ENCODE measurements at places on chromosomes 11 and 22. TPM values are rescaled to one million over a fixed set of nuclear protein-coding genes. Genes with fewer than 3 reads are reported as not detected.

DNA sequence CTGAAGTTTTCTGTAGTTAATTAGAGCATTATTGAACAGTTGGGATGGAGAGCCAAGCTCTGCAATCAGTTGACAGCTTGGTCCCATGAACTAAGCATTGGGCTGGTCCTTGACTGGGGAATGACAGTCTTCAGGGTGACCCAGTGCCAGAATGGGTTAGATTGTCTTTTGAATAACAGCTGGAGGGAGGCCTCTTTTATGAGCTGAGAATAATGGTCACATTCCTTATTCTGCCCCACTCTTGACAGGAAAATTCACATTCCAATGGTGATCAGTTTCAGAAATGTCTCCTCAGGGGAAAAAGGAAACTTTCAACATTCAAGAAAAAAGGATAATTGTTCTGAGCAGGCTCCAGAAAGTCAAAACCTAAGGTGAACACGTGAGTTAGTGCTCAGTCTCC is 113.9 kb downstream of the KIRREL3 start:
- no peak for DNase-seq

DNA sequence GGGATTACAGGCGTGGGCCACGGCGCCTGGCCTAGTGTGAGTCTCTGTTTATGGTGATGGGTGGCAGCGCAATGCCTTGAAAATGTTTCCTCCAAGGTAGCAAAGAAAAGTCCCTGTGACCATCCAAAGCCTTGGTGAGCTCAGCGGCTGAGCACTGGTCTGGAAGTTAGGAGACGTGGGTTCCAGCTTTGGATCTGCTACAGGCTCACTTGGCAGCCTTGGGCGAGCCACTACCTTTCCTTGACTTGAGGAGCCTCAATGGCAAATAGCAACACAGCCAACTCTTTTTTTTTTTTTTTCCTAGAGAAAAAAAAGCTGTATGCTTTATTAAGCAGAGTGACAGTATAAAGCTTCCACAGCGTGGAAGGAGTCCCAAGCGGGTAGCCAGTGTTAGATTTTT is 61.3 kb upstream of the RASD2 start:
- no peak for DNase-seq

DNA sequence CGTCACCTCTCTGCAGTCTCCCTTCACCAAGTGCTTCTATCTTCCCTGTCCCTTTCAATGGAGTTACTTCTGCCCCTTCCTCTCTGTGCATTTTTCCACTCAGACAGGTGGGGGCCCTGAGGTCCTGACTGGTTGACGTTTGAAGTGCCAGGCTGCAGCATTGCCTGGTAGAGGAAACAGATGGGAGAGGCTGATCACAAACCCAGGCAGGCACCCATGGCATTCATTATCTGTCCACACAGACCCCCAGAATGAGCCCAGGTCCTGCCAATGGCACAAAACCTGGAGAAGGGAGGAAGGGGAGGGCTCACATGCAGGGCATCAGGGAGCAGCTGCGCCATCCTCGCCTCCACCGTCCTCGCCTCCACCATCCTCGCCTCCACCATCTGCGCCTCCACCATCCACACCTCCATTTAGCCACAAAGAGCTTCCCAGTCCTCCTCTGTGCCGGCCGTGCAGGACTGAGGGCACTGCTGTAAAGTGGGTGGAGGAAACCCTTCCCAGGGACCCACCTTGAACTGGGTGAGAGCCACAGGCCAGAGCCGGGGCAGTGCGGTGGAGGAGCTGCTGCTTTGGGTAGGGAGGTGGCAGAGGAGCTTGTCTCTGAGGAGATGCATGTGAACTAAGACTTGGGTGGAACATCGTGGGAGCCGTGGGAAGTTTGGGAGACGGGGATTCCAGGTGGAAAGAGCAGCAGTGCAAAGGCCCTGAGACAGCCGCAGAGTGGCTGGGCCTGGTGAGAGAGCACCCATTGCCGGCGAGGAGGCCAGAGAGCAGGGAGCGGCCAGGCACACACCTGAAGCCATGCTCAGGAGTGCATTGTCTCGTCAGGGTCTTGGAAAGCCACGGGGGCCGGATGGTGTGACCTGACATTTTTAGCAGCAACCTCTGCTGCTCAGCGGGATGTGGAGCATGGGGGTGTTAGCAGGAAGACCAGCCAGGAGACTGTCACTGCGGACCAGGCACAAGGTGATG is 145.1 kb downstream of the TBC1D22A start:
- no peak for DNase-seq

DNA sequence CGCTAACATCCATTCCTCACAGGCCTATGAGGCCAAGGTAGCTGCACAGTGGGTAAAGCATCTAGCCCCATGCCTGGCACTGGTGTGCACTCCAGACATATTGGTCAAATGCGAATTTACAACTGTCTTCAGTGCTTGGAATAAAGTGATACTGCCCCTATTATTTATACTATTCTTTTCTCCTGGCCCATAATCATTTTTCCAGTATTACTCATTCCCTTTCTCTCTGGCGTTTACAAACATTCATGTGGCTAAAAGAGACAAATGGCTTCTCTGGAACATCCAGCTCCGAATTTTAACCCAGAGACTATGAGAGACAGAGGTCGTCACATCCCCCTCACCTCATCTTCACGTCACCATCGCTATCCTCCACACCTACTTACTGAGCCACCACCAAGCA is 87.2 kb upstream of the PITPNB start:
- no peak for DNase-seq

- no peak for DNase-seq
Measured at GRCh38 chr11:116339306-116340098, 433.3 kb downstream of the BUD13 start.

DNA sequence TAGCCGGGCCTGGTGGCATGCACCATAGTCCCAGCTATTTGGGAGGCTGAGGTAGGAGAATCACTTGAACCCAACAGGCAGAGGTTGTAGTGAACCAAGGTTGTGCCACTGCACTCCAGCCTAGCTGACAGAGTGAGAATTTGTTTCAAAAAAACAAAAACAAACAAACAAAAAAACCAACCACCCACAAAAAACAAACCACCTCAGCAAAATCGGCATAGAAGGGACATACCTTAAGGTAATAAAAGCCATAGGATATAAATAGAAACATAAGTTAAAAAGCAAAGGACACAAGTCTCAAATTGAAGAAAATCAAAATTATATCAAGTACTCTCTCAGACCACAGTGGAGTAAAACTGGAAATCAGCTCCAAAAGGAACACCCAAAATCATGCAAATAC is 33.2 kb downstream of the PIWIL3 start:
- DNase-seq = no peak

- no peak for DNase-seq
Measured at GRCh38 chr22:29541845-29542244, 11.7 kb downstream of the THOC5 start.

DNA sequence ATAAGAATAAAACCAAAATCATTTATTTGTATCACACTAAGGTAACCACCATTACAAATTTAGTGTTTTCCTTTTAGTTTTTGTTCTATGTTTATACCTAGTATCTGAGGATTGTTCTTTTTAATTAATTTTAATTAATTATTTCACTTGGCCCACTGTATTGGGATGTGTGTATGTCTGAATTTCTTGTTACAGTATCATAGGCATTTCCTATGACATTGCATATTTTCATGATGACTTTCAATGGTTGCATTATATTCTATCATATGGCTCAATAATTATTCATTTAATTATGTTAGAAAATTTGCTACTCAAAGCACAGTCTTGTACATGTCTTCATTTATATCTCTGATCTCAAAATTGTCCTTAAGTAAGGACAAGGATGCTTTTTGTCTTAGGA is 41.0 kb downstream of the C11orf71 start:
- no peak for DNase-seq

DNA sequence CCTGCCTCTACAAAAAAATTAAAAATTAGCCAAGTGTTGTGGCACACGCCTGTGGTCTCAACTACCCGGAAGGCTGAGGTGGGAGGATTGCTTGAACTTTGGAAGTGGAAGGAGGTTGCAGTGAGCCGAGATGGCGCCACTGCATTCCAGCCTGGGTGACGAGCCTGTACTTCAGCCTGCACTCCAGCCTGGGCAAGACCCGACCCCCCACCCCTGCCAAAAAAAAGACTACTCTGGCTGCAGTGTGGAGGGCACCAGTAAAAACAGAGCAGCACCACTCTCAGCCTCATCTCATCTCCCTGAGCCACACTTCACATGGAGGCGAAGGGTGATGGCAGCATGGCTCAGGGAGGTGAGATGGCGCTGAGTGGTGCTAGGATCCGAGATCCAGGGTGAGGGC is 50.3 kb upstream of the THY1 start:
- DNase-seq = no peak

- no peak for DNase-seq
Measured at GRCh38 chr11:115672412-115672811, 168.2 kb upstream of the CADM1 start.

DNA sequence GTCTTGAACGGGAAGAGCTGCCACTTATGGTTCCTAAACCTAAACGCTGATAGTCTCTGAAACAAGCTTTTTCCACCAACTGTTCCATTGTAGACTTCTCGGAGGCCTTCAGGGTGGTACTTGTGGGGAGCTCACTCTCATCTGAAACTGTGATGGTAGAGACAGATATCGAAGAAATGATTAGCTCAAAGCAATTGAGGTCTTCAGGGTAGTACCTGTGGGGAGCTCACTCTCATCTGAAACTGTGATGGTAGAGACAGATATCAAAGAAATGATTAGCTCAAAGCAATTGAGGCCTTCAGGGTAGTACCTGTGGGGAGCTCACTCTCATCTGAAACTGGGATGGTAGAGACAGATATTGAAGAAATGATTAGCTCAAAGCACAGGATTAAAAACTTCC is 175.7 kb downstream of the SWAP70 start:
- DNase-seq = no peak

GRCh38 chr11:81197396-81197795 is 1536.3 kb downstream of the FAM181B start:
- DNase-seq = no peak

OPCML gene
- not detected for total RNA-seq

ADAMTS15 gene
- total RNA-seq = 15.7 TPM

CDC42BPG gene
- total RNA-seq = 0.37 TPM

OSBPL5 gene
- total RNA-seq = 10.1 TPM

YIF1A gene
- 49.8 TPM for total RNA-seq

All from heart left ventricle (tissue), 16 donors.